ENCODE measurements at places on chromosomes 6 and 20.
A peak's percentile ranks its signal among the peaks of the same experiment; 100 is the strongest.

GRCh38 chr20:19304886-19305415 is 92.5 kb downstream of the SLC24A3 start:
- peak; percentile 73 for DNase-seq

- DNase-seq: no peak
These were observed 48.3 kb downstream of the CARMIL1 start for GRCh38 chr6:25327432-25327831.

DNA sequence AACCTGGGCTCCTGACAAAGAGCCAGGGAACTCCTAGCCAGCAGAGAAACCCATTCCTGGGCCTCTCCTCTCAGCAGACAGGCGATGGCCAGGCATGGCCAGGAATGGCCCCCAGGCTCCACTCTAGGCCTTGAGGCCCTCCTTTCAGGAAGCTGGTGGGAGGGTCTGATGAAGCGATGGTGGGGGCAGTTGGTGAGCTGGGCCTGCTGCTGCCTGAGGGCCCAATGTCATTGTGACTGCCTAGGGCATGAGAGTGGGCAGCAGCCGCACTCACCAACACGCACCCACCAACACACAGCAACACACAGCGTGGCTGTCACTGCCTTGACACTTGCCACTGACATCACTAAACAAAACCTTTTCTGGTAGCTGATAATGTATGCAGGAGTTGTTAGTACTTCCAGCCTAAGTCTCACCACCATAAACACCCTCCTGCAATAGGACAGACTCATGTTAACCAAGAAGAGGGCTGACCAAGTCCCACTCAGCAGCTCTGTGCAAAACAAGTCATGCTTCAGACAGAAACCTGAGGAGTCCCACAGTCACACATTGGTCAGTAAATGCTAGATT is 69.3 kb downstream of the ABHD12 start:
- DNase-seq: no peak

- DNase-seq: no peak
These were observed 437.5 kb downstream of the TFAP2A start for GRCh38 chr6:9977411-9977810.

DNA sequence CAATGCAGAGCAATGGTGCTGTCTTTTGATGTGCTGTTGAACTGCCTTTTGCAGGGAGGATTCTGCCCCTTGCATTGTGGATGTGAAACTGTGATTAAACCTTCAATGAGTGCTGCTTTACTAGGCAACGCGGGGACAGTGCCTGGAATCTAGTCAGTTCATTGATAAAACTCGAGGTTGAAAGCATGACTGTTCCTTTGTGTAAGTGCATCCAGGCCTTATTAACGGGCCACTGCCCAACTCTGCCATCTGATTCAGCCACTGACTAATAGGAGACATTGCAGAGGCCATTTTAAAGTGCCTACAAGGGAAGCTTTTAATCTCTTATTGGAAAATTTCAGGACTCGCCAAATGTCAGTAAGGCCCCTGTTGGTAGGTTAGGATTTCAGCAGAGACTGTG is 49.3 kb downstream of the SLC35F1 start:
- no peak for DNase-seq

DNA sequence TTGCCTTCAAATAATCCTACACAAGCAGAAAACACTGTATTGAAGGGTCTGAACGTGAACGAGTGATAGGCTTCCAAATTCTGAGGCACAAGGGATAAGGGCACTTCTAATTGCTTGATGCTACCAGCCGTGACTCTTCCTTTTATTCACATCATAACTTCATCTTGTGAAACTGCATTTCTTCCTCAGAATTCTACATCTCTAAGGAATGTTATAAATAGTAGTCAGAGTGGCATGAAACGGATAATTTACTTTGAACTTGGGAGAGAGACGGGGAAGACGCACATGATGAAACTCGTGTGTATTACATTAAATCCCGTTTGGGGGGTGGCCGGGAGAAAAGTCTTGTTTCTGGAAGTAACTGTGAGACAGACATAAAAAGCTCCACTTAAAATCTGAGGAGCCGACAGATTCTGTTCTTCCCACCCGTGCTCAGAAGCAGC is 754 bp downstream of the HDDC2 start:
- no peak for DNase-seq

GRCh38 chr6:72930556-72931132 is 294.7 kb downstream of the KHDC1L start:
- DNase-seq: no peak

DNA sequence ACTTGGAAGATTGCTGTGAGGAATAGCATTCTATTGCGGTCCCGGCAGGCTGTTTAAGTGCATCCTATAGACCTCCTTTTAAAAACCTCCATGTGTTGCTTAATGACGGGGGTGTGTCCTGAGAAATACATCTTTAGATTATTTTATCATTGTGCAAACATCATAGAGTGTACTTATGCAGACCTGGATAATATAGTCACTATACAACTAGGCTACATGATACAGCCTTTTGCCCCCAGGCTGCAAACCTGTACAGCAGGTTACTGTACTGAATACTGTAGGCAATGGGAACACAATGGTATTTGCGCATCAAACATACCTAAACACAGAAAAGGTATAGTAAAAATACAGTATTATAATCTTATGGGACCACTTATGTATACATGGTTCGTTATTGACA is 175.6 kb downstream of the RNF144B start:
- no peak for DNase-seq

DNA sequence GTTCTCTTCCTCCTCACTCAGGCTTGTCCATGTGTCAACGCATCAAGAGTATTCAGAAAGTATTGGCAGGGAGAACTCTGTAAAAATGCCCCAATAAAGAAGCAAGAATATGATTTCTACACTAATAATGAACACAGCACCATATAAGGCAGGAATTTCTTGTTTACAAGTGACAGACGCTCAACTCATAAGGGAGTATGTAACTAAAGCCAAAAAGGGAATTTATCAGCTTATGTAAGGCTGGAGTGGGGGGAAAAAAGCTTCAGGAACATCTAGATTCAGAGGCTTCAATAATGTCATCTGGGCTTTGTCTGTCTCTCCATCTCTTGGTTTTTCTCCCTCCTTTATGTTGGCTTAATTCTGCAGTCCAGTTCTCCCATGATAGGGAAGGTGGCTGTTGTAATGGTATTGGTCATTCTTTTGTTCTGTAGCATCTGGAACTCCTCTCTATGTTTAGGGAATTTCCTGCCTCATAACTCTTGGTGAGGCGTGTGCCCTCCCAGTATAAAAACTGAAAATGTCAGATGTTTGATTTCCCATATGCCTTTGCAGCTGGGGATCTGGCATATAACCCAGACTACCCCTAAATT is 125.1 kb upstream of the COL21A1 start:
- no peak for DNase-seq

DNA sequence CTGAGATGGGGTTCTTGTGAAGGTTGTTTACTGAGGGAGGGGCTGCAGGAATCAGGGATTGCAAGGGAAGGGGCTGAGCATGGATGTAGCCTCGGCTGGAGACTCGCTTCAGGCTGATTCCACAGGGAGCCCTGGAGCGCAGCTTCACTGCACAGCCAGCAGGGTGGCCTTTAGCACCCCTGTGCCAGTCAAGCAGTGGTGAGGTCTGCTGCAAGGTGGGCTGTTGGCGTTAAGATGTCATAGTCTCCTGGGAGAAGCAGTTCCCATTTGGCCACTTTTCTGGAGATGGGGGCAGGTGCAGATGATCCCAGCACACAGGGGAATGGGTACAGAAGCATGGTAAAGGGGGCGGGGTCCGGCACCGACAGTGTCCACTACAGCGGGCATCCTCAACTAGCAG is 126.3 kb downstream of the TOX2 start:
- no peak for DNase-seq

DNA sequence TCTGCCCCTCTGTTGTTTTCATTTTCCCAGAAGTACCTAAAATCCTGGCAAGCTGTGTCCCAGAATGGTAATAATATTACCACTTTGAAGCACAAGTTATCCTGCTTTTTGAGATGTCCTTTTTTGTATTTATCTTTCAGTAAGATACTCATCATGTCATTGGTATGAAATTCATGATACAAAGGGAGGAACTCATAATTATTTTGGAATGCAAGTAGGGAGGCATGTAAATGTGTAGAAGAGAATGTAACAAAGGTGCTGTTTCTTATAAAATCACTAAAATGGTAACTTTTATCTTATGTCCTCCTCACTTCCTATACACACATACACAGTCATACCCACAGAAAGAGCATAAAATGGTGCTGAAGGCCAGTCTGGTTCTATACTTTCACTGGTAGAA is 109.9 kb downstream of the CD2AP start:
- no peak for DNase-seq

- DNase-seq: no peak
These were observed 1.3 kb downstream of the C6orf89 start for GRCh38 chr6:36886950-36887618.

DNA sequence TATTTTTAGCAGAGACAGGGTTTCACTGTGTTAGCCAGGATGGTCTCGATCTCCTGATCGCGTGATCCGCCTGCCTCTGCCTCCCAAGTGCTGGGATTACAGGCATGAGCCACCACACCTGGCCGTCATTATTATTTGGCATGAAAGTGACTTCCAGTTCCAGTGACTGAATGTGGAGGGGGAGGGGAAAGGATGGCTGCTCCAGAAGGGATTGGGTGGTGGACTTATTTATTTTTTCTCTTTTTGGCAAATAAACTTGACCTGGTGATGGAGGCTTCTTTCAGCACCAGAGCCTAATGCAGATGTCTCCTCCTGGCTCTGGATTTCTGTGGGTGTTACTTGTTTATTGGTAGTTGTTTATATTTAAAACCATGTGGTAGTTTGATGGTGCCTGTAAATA is 16.9 kb upstream of the SLC22A23 start:
- DNase-seq: no peak

DNA sequence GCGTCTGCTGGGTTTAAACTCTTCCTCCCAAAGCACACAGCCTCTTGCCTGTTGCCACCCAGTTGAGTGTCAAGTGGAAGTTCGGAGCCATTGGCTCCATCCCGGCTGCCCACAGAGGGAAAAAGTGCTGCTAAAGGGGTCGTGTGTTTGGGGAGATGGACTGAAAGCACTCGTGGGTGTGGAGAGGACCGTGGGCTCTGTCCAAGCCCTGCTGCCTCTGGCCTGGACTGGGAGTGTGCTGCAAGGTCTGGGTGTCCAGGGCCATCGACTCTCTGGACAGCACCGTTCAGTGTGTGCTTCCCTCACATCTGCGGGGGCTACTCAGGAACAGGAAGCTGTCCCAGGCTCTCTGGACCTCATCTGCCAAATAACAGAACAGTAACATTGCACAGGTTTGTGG is 269.3 kb downstream of the DLL1 start:
- DNase-seq: no peak

- DNase-seq: no peak
These were observed 540.1 kb downstream of the MAFB start for GRCh38 chr20:40148886-40149285.

- no peak for DNase-seq
These were observed 506.9 kb downstream of the LMBRD1 start for GRCh38 chr6:69289689-69290495.

DNA sequence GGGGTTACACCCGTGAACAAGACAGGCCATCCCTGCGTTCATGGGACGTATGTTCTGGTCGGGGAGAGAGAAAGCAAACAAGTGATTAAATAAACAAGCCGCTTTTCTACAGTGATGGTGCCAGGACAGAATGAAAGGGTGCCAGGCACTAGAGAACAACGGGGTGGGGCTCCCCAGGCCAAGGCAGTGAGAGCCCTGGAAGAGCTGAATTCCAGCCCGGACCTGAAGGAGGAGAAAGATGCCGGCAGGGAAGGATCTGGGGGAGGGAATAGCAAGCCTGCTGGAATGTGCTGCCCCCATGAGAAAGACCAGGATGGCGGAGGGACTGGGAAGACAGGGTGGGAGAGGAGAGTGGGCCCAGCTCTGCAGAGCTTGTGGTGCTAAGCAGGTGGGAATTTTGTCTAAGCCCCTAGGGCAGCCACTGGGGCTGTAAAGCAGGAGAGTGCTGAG is 7.5 kb downstream of the SNAI1 start:
- DNase-seq: no peak

DNA sequence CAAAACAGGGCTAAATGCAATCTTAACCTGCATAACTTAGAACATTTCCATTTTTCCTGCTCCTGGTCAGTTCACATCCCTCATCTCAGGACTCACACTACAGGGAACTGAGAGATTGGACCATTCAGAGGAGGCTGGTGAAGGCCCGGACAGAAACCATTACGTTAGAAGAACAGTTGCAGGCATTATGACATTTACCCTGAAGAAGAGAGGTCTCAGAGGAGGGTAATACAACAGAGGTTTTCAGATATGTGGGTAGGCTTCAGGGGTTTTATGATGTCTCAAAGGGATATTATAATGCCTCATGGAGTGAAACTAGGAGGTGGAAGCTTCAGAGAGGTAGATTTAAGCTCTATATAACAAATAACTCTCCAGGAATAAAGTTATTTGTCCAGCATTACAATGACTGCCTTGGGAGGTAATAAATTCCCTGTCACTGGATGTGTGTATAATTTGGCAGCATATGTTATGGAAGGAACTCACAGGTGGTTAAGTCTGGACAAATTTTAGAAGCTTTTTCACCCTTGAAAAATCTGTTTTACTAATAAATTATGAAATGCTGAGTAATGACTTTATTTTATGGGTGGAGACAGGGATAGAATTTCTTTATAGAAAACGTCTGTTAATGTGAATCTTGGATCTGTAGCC is 36.7 kb upstream of the RIPOR2 start:
- DNase-seq: no peak

Data from SK-N-MC (cell line).